ENCODE measurements at places on chromosomes 6 and 20.

- no peak for DNase-seq
These were observed 2.4 kb upstream of the GLYATL3 start for GRCh38 chr6:49497304-49497703.

DNA sequence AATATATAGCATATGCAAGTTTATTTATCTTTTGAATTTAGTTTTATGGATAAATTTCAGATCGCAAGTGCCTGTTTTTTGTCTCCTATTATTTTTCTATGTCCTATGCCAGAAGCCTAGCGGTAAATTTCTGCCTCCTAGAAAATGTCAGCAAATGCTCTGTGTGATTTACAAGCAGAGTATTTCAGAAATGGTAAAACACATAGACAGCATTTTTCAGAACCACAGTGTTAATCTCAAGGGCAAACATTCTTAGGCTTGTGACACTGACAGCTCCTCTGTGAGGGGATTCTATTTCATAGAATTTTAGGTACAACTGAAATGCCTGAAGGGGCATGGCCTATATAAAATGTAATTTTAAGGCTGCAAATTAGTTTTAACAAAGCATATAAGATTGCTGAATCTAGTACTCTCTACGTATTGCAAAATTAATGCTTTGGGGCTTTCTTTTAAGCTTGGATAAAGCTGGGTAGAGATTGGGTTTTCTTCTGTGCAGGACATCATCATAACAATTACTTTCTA lies 89.9 kb upstream of the PTCHD4 start:
- no peak for DNase-seq

GRCh38 chr6:167079853-167080297 lies 43.0 kb upstream of the CCR6 start:
- peak; percentile 74 for DNase-seq

GRCh38 chr6:152695372-152696045 lies 2.2 kb upstream of the MYCT1 start:
- no peak for DNase-seq

DNA sequence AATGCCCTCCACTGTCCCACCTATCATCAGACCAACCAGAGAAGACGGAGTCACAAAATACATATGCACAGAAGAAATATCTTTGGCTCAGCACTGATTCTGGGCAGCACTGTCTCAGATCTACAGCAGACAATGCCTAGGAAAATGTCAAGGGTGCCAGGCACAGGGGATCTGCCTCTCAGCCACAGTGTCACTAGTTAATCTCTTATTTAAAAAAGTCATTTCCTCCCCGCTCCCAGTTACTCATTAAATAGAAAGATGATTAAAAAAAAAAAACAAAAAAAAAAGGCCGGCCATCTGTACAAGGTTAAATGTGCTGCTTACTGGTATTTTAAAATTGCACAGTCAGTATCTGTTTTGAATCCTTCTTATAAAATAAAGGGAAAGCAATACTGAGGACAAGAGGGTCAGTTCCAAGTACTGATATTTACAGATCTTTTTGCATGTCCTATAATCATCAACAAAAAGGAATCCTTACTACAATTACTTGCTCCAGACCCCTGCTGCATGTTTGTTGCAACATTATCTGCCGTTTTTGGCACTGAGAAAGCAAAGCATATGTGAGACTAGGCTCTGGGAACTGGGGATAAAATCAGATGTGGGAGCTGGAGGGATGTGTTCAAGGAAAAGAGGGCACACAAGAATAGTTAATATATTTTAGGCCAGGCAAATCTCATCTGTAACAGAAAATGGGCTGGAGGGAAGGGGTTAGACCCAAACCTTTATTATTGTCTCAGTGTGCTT lies 299.3 kb downstream of the KIF16B start:
- no peak for DNase-seq

- peak; percentile 34 for DNase-seq
These were observed 927 bp upstream of the MANEA start for GRCh38 chr6:95576218-95576997.

GRCh38 chr6:54541541-54541940 lies 233.3 kb downstream of the TINAG start:
- no peak for DNase-seq

GRCh38 chr6:137122612-137123011 lies 50.8 kb downstream of the IL22RA2 start:
- DNase-seq: no peak

DNA sequence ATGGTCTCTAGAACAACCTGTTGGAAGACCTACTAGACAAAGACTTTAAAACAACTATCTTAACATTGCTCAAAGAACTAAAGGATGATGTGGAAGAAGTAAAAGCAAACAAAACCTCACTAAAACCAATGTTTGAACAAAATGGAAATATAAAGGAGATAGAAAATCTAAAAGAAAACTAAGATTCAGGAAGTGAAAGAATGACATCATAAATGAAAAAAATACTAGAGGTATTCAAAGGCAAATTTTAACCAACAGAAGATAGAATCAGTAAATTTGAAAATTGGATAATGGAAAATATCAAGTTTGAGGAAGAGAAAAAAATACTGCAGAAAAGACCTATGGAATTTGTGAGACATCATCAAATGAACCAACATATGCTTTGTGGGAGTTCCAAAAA lies 914.1 kb upstream of the GJE1 start:
- no peak for DNase-seq

GRCh38 chr6:161368514-161368913 lies 94.7 kb upstream of the AGPAT4 start:
- no peak for DNase-seq

- no peak for DNase-seq
These were observed 37.6 kb upstream of the TENT5A start for GRCh38 chr6:81790034-81790433.

GRCh38 chr6:3559561-3559960 lies 102.7 kb upstream of the SLC22A23 start:
- no peak for DNase-seq

DNA sequence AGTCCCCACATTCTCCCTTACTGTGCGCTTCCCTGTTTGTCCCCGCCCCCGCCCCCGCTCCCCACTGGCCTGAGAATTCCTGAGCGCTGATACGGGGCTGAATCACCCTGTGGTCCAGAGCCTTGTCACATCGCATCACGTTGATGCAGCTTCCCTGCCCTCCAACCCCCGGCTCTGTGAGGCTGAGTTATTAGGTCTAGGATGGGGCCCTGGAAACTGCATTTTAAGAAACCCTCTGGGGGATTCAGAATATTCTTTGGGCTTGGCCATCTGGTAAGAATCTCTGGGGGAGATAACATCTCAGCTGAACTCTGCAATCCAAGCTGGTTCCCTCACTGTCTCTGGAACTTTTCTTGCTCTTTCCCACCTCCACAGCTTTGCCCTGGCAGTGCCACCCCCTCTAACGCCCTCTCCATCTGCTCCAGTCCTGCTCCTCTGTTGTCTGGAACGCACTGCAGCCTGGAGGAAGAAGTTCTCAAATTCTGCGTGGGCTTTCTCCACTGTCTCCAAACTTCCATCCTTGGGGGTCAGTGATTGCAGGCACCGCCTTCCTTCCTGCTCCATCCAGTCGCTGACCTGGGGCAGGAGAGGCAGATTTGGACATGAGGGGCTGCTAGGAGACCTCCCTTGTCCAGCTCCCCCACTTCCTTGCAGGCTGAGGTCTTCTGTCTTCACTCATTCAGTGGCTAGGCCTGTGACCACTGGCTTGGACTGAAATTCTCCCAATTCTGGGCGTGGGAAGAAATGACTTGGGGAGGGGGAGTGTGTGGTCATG lies 42.6 kb downstream of the KIAA1755 start:
- DNase-seq: no peak

All from CD4-positive, alpha-beta T cell treated with Interferon alpha-2 for 1 hour (primary cell).